Hepatocyte (in vitro differentiated cells): ENCODE measurements at places on chromosomes 3 and 15.

DNA sequence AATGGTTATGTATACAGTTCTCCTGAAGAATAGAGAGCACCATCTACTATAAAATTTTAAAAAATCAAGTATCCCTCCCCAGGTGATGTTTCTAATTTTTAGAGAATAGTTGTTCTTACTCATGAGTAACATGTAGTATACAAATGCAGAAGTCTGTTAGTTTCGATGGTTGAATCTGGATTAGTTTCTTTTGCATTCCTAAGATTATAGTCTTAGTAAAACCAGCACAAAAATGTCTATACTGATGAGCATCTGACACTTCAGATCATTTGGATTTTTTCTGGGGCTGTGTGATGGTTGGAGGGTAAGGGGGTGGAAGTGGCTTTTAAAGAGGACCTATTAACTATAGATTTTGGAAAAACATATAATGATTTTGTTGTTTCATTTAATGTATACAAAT is 167.3 kb upstream of the SGO1 start:
- DNase-seq, result no peak

- no peak for DNase-seq
Measured at GRCh38 chr3:35549690-35550089, 89.6 kb upstream of the ARPP21 start.

DNA sequence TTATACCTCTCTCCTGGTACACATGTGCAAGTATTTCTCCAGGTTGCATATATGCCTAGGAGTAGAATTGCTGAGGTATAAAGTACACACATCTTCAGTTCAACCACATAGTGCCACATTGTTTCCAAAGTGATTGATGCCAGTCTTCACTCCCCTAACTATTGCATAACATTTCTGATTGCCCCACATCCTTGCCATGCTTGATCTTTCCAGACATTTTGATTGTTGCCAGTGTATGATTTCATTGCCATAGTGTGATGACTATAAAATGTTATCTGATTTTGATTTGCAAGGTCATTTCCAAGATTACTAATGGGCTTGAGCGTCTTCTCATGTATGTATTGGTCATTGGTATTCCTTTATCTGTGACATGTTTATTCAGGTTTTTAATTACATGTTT is 61.1 kb upstream of the MLF1 start:
- DNase-seq, result no peak

- peak; percentile 45 for DNase-seq
Measured at GRCh38 chr3:190064112-190064511, 56.6 kb downstream of the P3H2 start.

DNA sequence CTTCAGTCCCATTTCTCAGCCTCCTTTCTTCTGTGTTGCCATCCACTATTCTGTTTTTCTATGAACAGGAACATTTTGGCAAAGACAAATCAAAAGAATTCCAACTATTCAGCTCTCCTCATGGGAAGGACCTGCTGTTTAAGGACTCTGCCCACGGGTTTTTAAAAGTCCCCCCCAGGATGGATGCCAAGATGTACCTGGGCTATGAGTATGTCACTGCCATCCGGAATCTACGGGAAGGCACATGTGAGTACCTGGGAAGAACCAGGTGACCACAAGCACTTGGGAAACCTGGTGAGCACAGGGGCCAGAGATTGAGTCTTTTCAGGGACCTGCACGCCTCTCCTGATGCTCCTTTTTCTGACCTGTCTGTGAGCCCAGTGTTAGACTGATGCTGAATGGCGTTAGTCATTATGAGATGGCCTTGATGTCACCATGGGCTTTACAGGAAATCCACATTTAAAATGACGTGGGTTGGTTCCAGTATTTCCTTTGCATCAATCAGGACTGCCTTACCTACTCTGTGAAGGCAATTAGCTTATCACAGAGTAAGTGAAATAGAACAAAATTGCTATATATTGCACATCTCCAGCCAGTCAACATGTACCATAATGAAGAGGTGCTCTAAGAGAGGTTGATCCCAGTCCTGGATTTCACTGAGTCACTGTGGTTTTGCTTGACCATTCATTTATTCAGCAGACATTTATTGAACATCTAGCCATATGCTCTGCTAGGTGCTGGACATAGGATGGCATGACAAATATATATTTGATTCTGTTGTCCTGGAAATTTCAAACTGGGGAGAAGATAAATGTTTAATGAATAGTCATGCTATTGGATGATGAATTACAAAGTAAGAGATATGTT is 11.7 kb downstream of the TF start:
- DNase-seq, result no peak

DNA sequence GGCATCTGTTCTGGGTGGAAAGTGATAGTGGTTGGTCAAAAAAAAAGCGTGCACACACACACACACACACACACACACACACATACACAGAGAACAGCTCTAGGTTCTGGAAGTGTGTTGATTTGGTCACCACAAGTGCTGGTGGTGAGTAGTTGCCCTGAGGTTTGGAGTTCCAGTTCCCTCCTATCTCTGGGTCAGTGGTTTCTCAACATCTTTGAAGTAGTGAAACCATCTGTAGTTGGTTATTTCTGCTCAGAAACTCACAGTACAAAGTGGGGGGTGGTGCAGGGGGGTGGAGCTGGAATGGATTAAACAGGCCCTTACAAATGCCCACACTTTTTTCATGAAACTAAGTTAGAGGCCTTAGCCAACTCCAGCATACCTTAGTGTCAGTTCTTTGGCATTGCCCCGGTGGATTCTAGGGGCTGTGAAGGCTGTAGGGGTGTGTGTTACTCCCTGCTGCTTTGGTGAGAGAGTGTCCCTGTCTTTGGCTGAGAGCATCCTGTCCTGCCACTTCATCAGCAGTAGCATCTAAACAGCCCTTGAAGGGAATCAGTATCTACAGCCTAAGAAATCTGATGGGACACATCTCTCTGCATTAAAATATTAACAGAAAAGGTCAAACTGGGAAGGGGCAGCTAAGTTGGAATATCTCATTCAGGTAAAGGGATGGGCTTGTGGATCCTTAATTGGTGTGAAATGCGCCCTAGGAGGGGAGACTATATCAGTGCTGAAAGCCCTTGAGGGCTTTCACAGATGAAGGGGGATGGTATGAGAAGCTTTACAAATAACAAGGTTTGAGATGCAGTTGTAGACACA is 20.6 kb downstream of the SMAD3 start:
- DNase-seq, result no peak

- peak; percentile 85 for DNase-seq
Measured at GRCh38 chr3:148943506-148944205, 47.7 kb upstream of the GYG1 start.

GRCh38 chr3:58792921-58793451 is 126.4 kb upstream of the FAM3D start:
- no peak for DNase-seq

DNA sequence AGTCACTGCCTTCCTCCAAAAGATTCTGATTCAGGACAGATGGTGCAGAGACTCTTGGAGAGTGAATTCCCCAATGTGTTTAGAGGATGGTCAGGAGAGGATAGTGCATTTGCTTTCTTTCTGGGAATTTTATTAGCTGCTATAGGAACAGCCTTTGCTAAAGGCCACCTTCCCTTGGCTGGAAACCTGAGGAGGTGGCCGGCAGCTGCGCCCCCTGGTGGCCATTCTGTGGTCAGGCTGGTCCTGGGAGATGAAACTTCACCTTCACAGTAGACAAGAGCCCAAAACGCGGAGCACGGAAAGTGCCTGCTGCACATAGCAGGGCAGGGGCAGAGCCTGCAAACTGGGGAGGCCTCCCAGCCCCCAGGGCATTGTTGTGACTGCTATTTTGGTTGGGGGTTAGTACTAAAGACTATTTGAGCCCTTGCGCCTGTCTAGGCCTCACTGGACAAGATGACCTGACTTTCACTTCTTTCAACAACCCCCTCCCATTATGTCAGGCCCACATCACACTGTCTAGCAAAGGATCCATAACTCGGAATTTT is 34.3 kb downstream of the SEC22C start:
- peak; percentile 82 for DNase-seq

DNA sequence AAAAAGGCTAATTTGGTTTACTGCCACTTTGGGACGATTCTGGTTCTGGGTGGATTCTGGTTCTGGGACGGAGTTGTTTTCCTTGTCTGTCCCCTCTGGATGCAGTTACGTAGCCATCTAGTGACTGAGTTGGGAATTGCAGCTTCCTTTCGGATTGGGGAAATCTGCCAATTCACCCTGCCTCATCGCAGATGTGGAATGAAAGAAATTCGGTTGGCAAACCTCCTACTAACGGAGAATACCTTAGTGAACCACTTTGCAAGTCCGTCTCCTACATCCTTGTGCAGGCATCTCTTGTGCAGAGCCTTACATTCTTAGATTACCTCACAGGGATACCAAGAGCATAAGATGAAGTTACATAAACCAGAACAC is 31.5 kb upstream of the AP4E1 start:
- peak; percentile 82 for DNase-seq

GRCh38 chr15:70799667-70800450 is 36.5 kb upstream of the UACA start:
- peak; percentile 49 for DNase-seq

DNA sequence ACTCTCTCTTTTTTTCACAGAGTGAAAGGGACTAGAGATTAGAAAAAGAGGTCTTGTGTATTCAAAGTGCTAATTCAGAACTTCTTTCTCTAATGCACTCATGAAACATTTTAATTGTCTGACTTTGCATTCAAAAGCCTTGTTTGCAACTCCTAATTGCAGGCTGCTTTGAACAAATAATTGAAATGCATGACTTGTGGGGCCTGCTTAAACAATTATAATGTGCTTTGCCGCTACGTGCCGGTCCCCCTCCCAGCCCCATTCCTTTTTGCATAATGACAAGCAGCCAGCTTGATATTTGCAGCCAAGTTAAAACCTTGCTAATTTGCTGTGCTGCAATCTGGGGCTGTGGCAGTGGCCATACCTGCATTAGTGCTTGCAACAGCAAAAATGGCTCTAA is 114.5 kb downstream of the FOXB1 start:
- DNase-seq, result no peak

DNA sequence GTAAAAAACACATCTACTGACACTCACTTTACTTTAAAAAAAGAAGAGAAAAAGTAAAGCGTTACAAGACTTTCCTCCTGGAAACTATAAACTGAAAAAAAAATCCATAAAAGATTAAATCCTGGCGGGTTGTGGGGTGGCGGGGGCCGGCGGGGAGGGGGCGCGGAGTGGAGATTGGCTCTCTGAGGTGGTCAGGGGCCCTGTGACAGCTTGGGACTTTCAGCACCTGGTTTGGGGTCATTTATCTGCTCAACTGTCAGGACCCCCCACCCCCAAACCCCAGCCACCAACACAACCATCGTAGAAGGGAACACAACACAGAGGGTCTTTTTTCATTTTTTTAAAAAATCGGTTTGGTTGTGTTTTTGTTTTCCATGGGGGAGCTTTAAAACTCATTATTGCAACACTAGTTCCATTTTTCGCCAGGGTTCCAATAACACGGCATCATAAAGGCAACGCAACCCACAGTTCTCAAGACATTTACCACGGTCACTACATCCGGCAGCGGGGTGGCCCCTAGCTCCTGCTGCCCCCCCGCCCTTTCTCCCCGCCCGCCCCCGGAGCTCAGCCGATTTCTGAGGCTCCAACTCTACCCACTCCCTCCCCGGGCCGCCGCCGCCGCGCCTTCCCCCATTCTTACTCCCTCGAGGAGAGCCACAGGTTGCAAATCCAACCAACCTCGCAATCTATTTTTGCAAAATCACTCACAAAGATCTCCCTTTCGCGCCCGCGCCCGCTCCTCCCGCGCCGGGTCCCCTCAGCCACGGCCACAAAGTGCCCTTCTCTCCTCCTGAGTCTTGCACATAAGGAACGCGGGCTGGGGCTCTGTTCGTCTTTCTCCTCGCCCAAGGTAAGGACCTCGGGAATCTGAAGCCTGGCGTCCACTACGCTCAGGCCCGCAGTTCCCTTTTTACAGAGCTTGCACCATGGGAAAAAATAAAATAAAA is 1.8 kb downstream of the BCL6 start:
- peak; percentile 73 for DNase-seq

DNA sequence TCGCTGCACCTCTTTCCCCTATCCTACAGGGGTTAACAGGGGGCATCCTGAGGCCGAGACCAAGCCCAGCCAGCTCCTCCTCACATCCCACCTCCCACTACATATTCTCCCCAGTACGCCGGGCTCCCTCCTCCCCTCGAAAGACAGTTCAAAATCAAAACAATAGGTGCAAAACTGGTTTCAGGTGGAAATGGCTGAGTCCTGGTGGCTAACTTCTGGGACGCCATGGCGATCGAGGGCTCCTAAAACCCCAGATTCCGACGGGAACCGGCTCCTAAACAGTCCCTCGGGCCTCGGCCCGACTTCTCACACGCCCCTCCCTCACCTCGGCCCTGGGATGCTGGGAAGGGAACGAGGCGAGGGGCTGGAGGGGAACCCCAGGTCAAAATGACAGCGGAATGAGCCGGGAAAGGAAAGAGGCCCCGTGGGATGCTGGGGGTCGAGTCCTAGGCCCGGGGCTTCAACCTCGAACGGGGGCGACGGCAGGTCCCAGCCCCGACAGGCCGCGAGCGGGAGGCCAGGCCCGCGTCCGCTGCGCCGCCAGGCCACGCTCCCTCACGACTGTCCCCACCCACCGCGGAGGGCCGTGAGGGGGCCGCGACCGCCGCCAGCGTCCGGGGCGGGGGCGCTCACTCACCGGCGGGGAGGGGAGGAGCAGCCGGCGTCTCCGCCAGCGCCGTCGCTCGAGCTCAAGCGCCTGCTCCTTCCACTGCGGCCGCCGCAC is 492 bp downstream of the TMCC1 start:
- no peak for DNase-seq

DNA sequence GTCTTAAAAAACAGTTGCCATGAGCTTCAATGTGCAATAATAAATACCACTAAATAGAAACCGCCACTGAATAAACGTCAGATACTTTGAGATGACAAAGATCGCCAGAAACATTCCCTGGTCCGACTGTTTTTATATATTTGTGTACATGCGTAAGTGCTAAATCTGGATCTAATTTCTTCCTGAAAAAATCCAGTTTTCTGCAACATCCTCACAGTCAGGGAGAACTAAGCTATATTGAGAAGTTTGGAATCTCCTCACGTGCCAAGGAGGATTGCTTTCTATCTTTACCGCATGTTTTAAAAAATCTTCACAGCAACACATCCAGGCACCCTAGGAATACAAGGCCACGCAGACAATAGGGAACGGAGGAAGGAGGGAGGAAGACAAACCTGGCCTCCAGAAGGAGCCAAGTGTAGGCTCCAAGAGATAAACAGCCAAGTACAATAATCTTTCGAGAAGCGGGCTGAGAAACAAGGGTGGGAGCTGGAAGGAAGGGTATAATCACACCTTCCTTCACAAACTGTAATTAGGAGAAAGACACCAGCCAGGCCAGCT is 5.7 kb downstream of the VGLL4 start:
- DNase-seq, result no peak

DNA sequence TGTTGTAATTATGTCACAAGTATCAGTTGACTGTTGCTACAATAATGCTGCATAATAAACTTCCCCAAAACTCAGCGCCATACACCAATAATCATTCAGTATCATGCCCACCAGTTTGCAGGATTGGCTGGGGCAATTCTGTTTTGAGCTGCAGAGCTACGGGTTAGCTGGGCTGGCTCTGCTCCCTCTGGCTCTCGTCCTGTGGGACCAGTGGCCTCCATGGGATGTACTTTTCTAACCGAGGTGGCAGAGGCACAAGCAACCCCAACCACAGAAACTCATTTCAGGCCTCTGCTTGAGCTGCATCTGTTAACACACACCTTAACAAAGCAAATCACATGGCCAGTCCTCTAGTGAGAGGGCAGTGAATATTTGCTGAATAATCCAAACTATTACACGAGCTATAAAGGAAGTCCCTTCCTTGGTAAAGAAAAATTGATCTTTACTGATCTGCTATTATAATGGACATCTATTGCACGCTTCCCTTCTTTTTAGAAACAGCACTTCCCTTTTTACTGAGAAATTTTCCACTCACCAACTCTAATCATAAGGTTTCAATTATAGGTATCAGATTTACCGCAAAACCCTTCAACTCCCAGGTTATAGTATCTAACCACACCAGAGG is 10.9 kb upstream of the BCL2A1 start:
- DNase-seq, result no peak

GRCh38 chr3:18789734-18790133 is 358.6 kb upstream of the KCNH8 start:
- DNase-seq, result no peak
